H9 (cell line): ENCODE measurements at places on chromosomes 2 and 18. TPM values are rescaled to one million over a fixed set of nuclear protein-coding genes. Genes with fewer than 3 reads are reported as not detected.
A peak's percentile ranks its signal among the peaks of the same experiment; 100 is the strongest.

- no peak overlapping the region; the same call in 2 of the 3 replicates for H3K4me3 ChIP-seq
- no peaks in the 10 kb centered on the region for H3K36me3 ChIP-seq
- no peaks in the 10 kb centered on the region for H3K27me3 ChIP-seq
- H3K27ac ChIP-seq: no peak overlapping the region
Observed at GRCh38 chr2:96895746-96896651, 26.1 kb upstream of the SEMA4C start.

DNA sequence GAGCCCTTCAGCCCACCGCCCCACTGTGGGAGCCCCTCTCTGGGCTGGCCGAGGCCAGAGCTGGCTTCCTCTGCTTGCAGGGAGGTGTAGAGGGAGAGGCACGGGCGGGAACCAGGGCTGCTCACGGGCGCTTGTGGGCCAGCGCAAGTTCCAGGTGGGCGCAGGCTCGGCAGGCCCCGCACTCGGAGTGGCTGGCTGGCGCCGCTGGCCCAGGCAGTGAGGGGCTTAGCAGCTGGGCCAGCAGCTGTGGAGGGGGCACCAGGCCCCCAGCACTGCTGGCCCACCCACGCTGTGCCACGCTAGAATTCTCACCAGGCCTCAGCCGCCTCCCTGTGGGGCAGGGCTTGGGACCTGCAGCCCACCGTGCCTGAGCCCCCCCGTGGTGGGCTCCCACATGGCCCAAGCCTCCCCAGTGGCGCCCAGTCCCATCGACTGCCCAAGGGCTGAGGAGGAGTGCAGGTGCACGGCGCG is 45.2 kb downstream of the SLC5A7 start:
- no peak for DNase-seq
- H3K36me3 ChIP-seq: peaks cover 25% of the 10 kb centered on the region
- H3K27me3 ChIP-seq: no peaks in the 10 kb centered on the region
- no peak overlapping the region for H3K27ac ChIP-seq

DNA sequence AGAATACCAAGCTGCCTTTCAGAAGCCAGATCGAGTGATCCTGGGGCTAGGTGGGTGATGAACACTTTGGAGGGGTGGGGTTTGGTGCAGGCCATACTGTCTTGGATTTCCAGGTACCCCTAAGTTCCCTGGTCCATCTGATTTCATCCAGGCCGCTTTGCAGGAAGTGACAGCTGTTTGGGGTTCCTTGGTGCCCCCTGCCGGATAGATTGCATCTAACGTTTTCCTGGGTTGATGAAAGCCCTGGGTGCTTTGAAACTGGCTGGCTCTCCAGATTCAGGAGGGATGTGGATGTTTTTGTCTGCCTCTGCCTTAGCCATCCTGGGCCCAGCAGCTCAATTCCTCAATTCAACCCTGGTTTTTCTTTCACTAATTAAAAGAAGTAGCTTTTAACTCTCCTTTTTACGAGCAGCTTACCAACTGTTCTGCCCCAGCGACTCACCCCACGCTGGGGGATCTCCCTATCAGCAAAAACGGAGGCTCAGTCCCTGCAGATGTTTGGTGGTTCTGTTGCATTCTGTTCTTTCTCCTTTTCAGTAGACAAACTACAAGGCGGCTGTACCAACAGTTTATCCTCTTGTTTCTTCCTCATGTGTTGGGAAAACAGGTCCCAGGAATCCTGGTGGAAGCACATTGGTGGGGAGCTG is 37.1 kb downstream of the ARHGEF4 start:
- peak; percentile 71 for DNase-seq
- H3K36me3 ChIP-seq: no peaks in the 10 kb centered on the region
- no peak overlapping the region for H3K27ac ChIP-seq

- peaks cover 3% of the 10 kb centered on the region; the same call in 1 of the 2 replicates for H3K4me1 ChIP-seq
- DNase-seq: no peak
Observed at GRCh38 chr2:36170805-36171204, 184.8 kb upstream of the CRIM1 start.

DNA sequence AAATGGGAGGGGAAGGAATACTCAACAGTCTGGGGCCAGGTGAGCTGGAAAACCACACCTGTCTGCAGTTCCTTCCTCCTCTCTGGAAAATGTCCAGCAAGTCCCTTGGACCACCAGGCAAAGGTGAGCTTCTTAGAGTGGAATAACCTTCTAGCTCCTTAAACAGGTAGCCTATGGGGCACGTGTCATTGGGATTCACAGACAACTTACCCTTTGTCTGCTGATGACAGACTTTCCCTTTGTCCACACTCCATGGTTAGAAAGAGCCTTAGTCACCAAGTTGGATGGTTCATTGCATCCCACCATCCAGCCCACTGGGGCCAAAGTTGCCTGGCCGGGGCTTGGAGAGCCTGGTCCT is 98.0 kb upstream of the ITGA6 start:
- no peak overlapping the region for H3K4me3 ChIP-seq
- H3K4me1 ChIP-seq: no peaks in the 10 kb centered on the region
- no peaks in the 10 kb centered on the region; the same call in 2 of the 3 replicates for H3K36me3 ChIP-seq
- no peak overlapping the region for H3K27ac ChIP-seq
- H3K27me3 ChIP-seq: no peaks in the 10 kb centered on the region

GRCh38 chr18:53952700-53953099 is 271.8 kb downstream of the MBD2 start:
- no peak overlapping the region for H3K27ac ChIP-seq
- H3K4me1 ChIP-seq: no peaks in the 10 kb centered on the region
- no peak overlapping the region for H3K4me3 ChIP-seq
- DNase-seq: no peak
- H3K27me3 ChIP-seq: no peaks in the 10 kb centered on the region
- H3K36me3 ChIP-seq: no peaks in the 10 kb centered on the region

DNA sequence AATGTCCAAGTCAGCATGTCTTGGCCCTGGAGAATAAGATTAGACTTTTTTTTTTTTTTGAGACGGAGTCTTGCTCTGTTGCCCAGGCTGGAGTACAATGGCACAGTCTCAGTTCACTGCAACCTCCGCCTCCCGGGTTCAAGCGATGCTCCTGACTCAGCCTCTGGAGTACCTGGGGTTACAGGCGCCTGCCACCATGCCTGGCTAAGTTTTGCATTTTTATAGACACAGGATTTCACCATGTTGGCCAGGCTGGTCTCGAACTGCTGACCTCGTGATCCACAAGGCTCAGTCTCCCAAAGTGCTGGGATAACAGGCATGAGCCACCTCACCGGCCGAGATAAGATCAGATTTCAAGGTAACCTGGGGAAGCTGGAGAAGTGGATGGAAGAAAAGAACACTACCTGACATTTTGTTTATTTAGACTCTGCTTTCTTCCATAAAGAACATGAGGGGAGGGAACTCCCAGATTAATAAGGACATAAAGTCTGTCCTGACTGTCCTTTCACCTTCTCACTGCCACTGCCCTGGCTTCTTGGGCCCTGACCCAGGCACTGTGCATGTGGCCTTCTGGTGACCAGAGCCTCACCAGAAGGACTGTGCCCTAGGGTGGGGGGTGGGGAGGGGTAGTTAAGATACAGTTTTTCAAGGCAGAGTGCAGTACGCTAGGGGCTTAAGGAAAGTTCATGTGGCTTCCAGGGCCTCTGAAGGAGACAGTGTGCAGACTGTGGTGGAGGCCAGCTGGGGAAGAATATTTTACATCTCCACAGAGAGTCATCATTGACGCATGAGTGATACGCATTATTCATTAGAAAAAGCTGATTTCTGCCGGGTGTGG is 4.8 kb upstream of the IMPA2 start:
- H3K36me3 ChIP-seq: no peaks in the 10 kb centered on the region
- H3K27ac ChIP-seq: no peak overlapping the region
- H3K27me3 ChIP-seq: no peaks in the 10 kb centered on the region

DNA sequence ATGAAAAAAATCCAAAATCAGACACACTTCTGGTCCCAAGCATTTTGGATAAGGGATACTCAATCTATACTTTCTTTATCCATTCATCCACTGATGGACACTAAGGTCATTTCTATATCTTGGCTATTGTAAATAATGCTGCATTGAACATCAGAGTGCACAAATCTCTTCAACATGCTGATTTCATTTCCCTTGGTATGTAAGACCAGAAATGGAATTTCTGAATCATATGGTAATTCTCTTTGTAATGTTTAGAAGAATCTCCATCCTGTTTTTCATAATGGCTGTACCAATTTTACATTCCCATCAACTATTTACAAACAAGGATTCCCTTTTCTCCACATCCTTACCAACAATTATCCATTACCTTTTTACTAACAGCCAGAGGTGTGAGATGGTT is 33.7 kb upstream of the MCM6 start:
- no peak for DNase-seq
- H3K4me1 ChIP-seq: no peaks in the 10 kb centered on the region
- no peak overlapping the region for H3K4me3 ChIP-seq
- H3K27ac ChIP-seq: no peak overlapping the region
- no peaks in the 10 kb centered on the region for H3K27me3 ChIP-seq

DNA sequence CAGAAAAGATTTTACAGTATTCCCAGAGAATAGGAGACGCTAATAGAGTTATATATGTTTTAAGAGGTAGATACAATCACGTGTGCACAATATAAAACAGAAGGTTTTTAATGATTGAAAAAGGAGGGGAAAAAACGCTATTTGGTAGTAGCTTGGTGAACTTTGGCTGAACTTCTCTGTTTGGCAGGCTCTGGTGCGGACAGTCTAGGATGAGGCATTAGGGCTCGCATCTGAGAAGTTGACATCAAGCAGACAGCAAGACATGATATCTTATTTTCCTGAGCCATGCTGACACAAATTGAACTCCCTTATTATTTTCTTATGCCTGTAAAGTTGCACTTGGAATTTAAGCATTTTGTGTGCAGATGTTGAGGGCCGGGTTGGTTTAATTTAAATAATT is 176.6 kb downstream of the EN1 start:
- no peaks in the 10 kb centered on the region; the same call in 1 of the 2 replicates for H3K4me1 ChIP-seq
- no peak overlapping the region for H3K27ac ChIP-seq
- H3K36me3 ChIP-seq: no peaks in the 10 kb centered on the region
- no peak overlapping the region for H3K4me3 ChIP-seq
- no peak for DNase-seq

ASAP2 gene
- 11.0 and 12.6 TPM in 2 replicates for total RNA-seq

TUBA4B gene
- not detected in 2 replicates for total RNA-seq

GRHL1 gene
- 2.5 and 2.8 TPM in 2 replicates for total RNA-seq

DNA sequence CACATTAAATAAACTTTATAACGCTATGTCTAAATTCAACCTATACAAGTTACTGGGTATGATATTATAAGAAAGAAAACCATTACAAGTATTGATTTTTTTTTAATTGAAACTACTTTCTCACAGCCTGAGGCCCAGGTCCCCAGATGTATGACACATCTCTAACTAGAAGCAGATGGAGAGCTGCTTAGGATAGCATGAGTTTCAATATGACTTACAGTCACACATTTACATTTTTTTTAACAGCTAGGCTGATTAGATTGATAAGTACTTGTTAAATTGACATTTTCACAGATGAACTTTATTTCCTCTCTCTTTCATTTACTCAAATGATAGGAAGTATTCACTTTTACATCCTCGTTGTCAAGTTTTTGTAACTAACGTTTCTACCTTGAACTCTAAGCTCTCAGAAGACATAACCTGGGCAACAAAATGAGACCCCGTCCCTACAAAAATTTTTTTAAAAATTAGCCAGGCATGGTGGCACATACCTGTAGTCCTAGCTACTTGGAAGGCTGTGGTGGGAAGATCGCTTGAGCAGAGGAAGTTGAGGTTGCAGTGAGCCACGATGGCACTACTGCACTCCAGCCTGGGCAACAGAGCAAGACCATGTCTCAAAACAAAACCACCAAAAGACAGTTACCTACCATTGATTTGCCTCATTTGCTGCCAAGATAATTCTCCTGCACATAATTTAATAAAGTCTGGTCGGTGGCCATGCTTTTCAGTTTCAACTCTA is 52.4 kb downstream of the STK39 start:
- no peaks in the 10 kb centered on the region for H3K27me3 ChIP-seq
- no peak for DNase-seq
- no peak overlapping the region for H3K4me3 ChIP-seq
- H3K27ac ChIP-seq: no peak overlapping the region

SKA1 gene
- total RNA-seq: 20.2 and 20.6 TPM in 2 replicates

GRCh38 chr2:23532391-23533337 is 147.7 kb downstream of the KLHL29 start:
- no peaks in the 10 kb centered on the region for H3K36me3 ChIP-seq
- peaks cover 8% of the 10 kb centered on the region for H3K4me1 ChIP-seq
- H3K27ac ChIP-seq: no peak overlapping the region
- DNase-seq: no peak
- H3K4me3 ChIP-seq: no peak overlapping the region; the same call in 1 of the 3 replicates
- no peaks in the 10 kb centered on the region for H3K27me3 ChIP-seq

- peak overlapping the region; percentile 22 for H3K27ac ChIP-seq
- peak; percentile 36 for DNase-seq
- no peaks in the 10 kb centered on the region for H3K4me1 ChIP-seq
- no peaks in the 10 kb centered on the region for H3K27me3 ChIP-seq
- H3K36me3 ChIP-seq: peaks cover 4% of the 10 kb centered on the region
Observed at GRCh38 chr2:4995466-4995865, 696.7 kb upstream of the SOX11 start.

- no peak for DNase-seq
- no peaks in the 10 kb centered on the region for H3K27me3 ChIP-seq
- no peaks in the 10 kb centered on the region for H3K36me3 ChIP-seq
- peaks cover 5% of the 10 kb centered on the region; the same call in 1 of the 2 replicates for H3K4me1 ChIP-seq
- H3K27ac ChIP-seq: no peak overlapping the region
- no peak overlapping the region for H3K4me3 ChIP-seq
Observed at GRCh38 chr2:183063083-183063482, 15.5 kb upstream of the DUSP19 start.

- H3K4me3 ChIP-seq: no peak overlapping the region
- no peak overlapping the region for H3K27ac ChIP-seq
- H3K27me3 ChIP-seq: no peaks in the 10 kb centered on the region
- no peaks in the 10 kb centered on the region; the same call in 1 of the 2 replicates for H3K4me1 ChIP-seq
Observed at GRCh38 chr18:3706279-3707097, 256.5 kb downstream of the TGIF1 start.

CCDC141 gene
- total RNA-seq: 0.83 and 1.0 TPM in 2 replicates

FAM228A gene
- total RNA-seq: not detected in 2 replicates

CHST9 gene
- 3.0 and 3.5 TPM in 2 replicates for total RNA-seq

- no peak overlapping the region for H3K27ac ChIP-seq
- DNase-seq: peak; percentile 8
- no peaks in the 10 kb centered on the region; the same call in 2 of the 3 replicates for H3K36me3 ChIP-seq
- H3K4me3 ChIP-seq: no peak overlapping the region
- H3K4me1 ChIP-seq: peaks cover 3% of the 10 kb centered on the region; the same call in 1 of the 2 replicates
- no peaks in the 10 kb centered on the region for H3K27me3 ChIP-seq
Observed at GRCh38 chr2:68746408-68746807, 11.8 kb downstream of the ARHGAP25 start.

GRCh38 chr2:196361606-196362326 is 190.4 kb upstream of the STK17B start:
- no peak overlapping the region for H3K27ac ChIP-seq
- no peaks in the 10 kb centered on the region for H3K4me1 ChIP-seq
- no peaks in the 10 kb centered on the region for H3K36me3 ChIP-seq

DNA sequence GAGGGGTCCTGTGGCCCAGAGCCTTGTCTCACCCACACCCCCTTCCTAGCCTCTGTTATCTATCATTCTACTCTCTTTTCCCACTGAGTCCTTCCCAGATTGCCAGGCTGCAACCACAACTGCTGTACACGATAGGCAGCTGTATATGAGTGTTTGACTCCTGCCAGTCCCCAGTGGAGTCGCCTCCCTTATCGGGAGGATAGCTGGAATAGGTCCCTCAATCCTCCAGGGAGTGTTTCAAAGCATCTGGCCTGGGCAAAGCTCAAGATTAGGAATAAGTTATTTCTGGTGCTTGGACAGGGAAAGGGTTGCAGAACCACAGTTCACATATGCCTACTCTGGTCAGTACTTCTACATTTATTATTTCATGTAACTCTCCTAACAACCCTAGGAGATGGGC is 4.8 kb downstream of the MSGN1 start:
- no peak overlapping the region for H3K27ac ChIP-seq
- no peak overlapping the region for H3K4me3 ChIP-seq
- no peaks in the 10 kb centered on the region for H3K27me3 ChIP-seq
- no peak for DNase-seq
- H3K36me3 ChIP-seq: no peaks in the 10 kb centered on the region

HOXD13 gene
- not detected in 2 replicates for total RNA-seq

TRABD2A gene
- total RNA-seq: 1.4 and 1.7 TPM in 2 replicates
